ENCODE measurements at places on chromosomes 7 and 10.

DNA sequence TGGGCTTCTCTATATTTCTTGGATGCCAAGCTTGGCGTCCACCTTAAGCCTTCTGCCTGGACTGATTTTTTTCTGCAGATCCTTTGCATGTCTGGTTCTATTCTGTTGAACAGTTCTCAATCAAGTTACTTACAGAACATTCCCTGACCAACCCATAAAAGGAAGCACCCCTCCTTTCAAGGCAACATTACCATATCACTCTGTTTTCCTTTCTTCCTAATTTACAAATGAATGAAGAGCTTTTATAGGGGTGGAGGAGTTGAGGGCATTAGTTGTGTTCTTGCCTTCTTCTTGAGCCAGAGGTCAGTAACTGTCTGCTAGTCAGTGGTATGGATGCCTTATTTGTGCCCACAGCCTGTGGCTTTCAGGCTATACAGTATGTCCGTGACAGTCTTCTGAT, 361.0 kb downstream of the PHTF2 start:
- DNase-seq: no peak

GRCh38 chr7:69811476-69812308, 213.4 kb downstream of the AUTS2 start:
- peak; percentile 18 for DNase-seq

DNA sequence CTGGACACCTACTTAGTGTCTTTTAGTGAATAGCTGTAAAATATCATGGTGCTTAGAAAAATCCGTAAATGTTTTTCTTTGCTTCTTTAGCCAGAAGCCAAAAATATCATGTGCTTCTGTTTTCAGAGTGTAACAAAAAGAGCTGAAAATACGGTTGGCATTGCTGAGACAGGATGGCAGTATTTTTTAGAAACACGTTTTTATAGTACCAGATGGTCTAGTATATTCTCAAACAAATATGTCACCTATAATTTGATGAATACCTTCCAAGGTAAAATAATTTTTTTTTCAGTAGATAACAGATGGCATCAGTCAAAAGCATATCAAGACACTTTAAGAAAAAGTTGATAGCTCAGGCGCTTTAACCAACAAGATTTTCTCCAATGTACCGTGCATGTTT, 326.6 kb downstream of the PHF14 start:
- DNase-seq: no peak

- DNase-seq: peak; percentile 78
These were observed 147.6 kb upstream of the SHH start for GRCh38 chr7:155959894-155960293.

DNA sequence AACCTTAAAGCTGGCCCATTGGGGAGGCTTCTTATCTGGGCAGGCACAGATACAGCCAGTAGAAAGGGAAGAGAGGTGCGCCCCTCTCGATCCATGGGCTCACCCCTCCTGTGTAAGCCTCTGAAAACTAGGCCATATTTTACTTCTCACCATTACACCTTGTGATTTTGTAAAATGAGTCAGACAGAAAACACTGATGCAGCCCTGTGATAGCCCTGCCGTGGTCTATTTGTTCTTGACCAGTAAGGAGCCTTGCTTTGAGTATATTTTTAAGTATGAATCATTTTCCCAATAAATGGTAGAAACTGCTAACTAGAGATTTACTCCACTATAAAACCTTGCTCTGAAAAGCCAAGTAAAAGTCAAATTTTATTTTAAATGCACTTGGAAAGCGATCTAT, 329.8 kb upstream of the MBL2 start:
- no peak for DNase-seq

- DNase-seq: peak; percentile 48
These were observed 40.8 kb downstream of the HK1 start for GRCh38 chr10:69318867-69319727.

DNA sequence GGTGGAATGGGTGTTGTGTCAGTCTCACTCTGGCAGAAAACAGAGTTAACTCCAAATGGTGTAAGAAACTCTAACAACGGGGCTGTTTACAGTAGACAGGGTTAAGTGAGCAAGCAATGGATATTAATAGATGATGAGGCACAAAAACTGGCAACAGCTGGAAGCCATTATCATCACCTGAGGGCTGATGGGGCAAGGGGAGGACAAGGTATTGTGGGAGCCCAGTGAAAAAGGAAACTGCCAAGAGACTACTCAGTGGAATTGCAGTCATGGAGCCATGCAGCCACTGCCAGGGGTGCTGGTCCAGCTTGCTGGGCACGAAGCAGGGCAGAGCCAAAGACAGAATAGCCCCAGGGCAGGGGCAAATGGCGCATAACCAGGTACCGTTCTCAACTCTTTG, 260.7 kb downstream of the BICC1 start:
- no peak for DNase-seq

- no peak for DNase-seq
These were observed 15.4 kb downstream of the SH2B2 start for GRCh38 chr7:102302025-102302424.

GRCh38 chr10:14879928-14880193, 1.2 kb downstream of the SUV39H2 start:
- DNase-seq: no peak

GRCh38 chr7:25562673-25563182, 334.4 kb upstream of the NPVF start:
- DNase-seq: no peak

DNA sequence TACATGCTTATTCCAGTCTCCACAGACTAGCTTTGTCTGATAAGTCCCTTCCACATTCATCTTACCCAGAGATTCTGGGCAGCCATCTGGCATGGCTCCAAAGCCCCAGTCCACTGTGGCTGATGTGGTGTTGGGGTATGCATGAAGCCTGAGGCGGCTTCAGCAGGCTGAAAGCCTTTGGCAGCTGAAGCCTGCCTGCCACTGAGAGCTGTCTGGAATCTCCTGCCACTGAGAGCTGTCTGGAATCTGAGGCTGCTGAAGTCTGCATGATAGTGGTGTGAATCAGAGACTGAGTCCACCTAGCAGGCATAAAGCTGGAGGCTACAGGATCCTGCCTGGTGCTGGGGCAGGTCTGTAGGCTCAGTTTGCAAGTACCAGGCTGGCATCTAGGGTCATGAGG, 87.1 kb downstream of the DYNC1I1 start:
- DNase-seq: no peak

All from SW480 (cell line).